Mesenchymal stem cell (in vitro differentiated cells and primary cell): ENCODE measurements at places on chromosomes 1 and 21.

GRCh38 chr1:1537626-1538250 is 2.7 kb downstream of the TMEM240 start:
- no peak for DNase-seq

- DNase-seq = no peak
These were observed 40.7 kb downstream of the LPGAT1 start for GRCh38 chr1:211789641-211790464.

- no peak for DNase-seq
These were observed 19.9 kb downstream of the WNT4 start for GRCh38 chr1:22123071-22123390.

- DNase-seq = no peak
These were observed 13.3 kb upstream of the SPOCD1 start for GRCh38 chr1:31828926-31829690.

- no peak for DNase-seq
These were observed 4.0 kb upstream of the AGBL4 start for GRCh38 chr1:50027794-50028193.

- no peak for DNase-seq
These were observed at the start of gene GRIK3 for GRCh38 chr1:37034121-37035013. TSS of gene GRIK3 (minus strand) at chr1:37034515. CDS start at chr1:37034108, 407 bp downstream.
